ENCODE measurements at places on chromosomes 6 and 20. TPM values are rescaled to one million over a fixed set of nuclear protein-coding genes. Genes with fewer than 3 reads are reported as not detected.

The ELOVL4 gene
- 6.8 TPM for total RNA-seq

The RIPPLY2 gene
- total RNA-seq: not detected

The RIPOR2 gene
- 2.1 TPM for total RNA-seq

The CDKN1A gene
- 145 TPM for total RNA-seq

The RXRB gene
- 19.6 TPM for total RNA-seq

The HTR1E gene
- not detected for total RNA-seq

The GPLD1 gene
- total RNA-seq: 1.4 TPM

The SRMS gene
- total RNA-seq: 0.44 TPM

The RAET1G gene
- 24.7 TPM for total RNA-seq

The OR12D3 gene
- not detected for total RNA-seq

The HLA-DMB gene
- total RNA-seq: 5.5 TPM

The SMPDL3A gene
- total RNA-seq: 11.8 TPM

The CLDN20 gene
- not detected for total RNA-seq

The COL10A1 gene
- total RNA-seq: not detected

The RAET1E gene
- total RNA-seq: 101 TPM

The MAS1L gene
- not detected for total RNA-seq

The METTL24 gene
- total RNA-seq: not detected

The CCR6 gene
- not detected for total RNA-seq

The LAMP5 gene
- total RNA-seq: not detected

The MACROD2 gene
- total RNA-seq: 2.2 TPM

Data from esophagus mucosa (tissue), 1 donor.